ENCODE measurements at places on chromosomes 1 and 21.

- DNase-seq = no peak
These were observed 330.5 kb downstream of the SRGAP2C start for GRCh38 chr1:121515235-121515634.

GRCh38 chr1:206655471-206655882 lies 20.1 kb downstream of the DYRK3 start:
- DNase-seq = no peak

- DNase-seq = no peak
These were observed 60.7 kb downstream of the LRRC8D start for GRCh38 chr1:89881415-89882058.

GRCh38 chr1:104853276-104853675 lies 1103.6 kb downstream of the AMY1C start:
- no peak for DNase-seq

DNA sequence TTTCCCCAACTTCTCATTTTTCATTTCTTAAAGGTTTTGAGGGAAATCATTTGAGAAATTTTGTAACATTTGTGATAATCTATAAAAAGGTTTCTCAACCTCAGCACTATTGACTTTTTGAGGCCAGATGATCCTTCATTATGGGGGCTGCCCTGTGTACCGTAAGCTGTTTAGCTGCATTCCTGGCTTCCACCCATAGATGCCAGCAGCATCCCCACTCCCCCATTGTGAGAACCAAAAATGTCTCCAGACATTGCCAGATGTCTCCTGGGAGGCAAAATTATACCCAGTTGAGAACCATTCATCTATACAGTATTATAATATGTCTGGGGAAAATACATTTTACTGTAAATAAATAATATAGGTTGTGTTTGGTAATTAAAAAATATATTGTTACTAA lies 146.0 kb downstream of the PBX1 start:
- DNase-seq = no peak

DNA sequence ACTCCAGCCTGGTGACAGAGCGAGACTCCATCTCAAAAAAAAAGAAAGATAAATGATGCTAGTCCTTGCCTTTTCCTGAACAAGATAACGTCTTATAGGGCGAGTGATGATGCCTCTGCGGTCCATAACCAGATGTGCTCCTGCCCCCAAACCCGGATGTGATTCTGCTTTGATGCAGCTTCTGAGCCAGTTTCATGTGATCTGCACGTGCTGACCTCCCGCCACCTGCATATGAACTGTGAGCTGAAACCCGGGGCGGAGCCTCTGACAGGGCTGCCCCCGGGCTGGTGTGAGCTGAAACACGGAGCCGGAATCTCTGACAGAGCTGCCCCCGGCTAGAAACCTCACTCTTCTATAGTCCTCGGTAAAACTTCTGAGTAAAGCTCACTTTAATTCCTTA lies 1.3 kb downstream of the KRTAP12-4 start:
- DNase-seq = no peak

GRCh38 chr1:11648732-11649158 lies 5.5 kb downstream of the FBXO2 start:
- DNase-seq = peak; percentile 45

DNA sequence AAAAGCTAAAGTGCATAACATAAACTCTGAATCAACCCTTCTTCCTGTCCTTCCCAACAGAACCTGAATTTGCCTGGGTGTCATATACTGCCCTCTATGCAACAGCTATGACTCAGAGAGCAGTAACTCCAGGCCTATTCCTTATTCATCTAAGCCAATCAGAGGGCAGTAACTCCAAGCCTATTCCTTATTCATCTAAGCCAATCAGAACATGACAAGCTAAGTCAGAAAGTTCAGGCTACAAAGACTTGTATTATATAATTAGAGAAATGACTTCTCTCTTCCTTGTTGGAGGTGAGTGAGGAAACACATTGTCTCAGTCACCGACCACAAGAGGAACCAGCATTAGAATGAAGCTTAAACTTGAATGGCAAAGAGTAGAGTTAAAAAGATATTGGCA lies 26.2 kb upstream of the TADA1 start:
- DNase-seq = no peak
